CD4-positive, alpha-beta T cell (primary cell): ENCODE measurements at places on chromosomes 2 and 18.

- DNase-seq: no peak
Observed at GRCh38 chr2:27891673-27892105, 1.2 kb downstream of the BABAM2 start.

DNA sequence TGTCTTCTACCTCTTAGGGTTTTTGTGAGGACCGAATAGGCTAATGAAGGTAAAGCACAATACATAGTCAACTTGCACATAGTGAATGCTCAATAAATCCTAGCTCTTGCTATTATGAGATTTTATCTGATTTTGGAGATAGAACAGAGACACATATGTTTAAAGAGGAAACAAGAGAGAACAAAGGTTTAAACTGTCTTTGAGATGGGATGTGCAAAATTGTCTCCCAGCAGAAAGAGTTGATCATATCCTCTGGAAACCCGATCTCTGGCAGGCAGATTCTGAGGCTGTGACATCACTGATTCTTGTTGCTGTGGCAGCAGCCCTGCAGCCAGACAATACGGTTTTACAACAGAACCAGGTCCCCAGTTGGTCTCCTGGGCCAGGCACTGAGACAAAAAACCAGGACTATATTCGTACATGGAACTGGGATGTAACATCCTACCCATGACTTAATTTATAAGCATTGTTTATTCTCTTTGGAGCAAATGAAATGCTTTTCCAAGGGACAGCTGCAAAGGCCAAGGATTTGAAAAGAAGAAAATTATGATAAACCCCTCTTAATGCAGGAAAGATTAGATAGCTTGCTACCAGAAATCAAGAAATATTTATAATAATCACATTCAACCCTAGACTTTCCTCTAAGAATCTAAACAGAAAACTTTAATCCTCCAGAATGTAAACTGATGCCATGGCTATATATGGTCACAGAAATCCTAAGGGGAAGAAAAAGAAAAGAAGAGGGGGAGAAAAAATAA lies 80.2 kb downstream of the SLC8A1 start:
- DNase-seq: no peak

- peak; percentile 14 for DNase-seq
Observed at GRCh38 chr2:62787386-62787785, 81.9 kb downstream of the EHBP1 start.

GRCh38 chr18:22296304-22296703 lies 121.4 kb downstream of the CTAGE1 start:
- DNase-seq: no peak

DNA sequence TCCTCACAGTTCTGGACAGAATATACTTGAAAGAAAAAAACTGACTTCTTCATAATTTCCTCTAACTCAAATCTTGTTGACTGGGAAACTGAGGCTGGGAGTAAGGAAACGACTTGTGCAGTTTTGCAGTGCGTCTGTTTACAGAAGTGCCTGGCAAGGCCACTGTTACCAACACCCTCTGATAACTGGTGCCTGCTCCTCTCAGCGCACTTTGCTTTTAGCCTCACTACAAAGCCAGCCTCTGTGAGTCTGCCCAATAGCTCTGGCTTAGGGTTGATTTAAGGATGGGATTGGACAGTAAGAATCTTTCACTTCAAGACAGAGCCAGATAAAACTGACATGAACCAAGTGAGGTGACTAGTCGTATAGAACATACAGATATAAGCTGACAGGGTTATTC lies 410.8 kb downstream of the PTPRM start:
- DNase-seq: no peak

DNA sequence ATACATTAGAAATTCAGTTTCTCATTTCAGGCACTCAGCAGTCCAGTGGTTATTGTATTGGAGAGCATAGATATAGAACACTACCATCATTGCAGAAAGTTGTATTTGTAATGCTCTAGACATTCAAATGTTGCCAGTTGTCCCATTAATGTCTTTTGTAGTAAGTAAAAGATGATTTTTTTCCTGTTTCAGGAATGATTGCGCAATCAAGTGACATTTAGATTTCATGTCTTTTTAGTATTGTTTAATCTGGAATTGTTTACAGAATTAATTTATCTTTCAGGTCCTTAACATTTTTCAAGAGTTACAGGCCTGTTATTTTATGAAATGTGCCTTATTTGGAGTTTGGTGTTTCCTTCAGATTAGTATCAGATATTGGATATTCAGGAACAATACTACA lies 134.7 kb downstream of the MSTN start:
- no peak for DNase-seq
